H1 (cell line): ENCODE measurements at places on chromosomes 6 and 20. TPM values are rescaled to one million over a fixed set of nuclear protein-coding genes. Genes with fewer than 3 reads are reported as not detected.

- no peak for DNase-seq
Measured at GRCh38 chr6:166511316-166511715, 75.2 kb downstream of the RAMACL start.

- DNase-seq: peak; percentile 60
Measured at GRCh38 chr6:130020073-130020906, 1.9 kb downstream of the L3MBTL3 start.

DNA sequence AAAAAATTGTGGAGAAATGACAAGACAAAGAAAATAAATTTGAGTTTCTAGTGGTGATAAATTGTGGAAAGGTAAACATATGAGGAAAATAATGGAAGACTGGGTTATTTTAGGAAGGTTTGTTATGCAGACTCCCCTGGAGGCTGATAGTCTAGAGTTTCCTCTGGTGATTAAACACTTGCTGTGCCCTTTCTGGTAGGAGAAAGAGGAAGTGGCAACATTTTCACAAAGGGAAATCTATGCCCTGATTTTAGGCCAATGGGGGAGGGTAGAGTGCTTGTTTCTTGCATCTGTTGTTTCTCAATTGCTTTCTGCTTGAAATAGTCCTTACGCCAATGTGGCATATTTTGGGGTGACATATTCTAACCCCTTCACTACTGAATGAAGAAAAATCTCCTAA, 129.1 kb upstream of the DOK5 start:
- DNase-seq: no peak

- no peak for DNase-seq
Measured at GRCh38 chr20:8155812-8156211, 23.7 kb downstream of the PLCB1 start.

GRCh38 chr6:50549026-50549425, 164.3 kb upstream of the TFAP2D start:
- DNase-seq: no peak

- DNase-seq: no peak
Measured at GRCh38 chr20:31604567-31605030, 490 bp upstream of the ID1 start.

DNA sequence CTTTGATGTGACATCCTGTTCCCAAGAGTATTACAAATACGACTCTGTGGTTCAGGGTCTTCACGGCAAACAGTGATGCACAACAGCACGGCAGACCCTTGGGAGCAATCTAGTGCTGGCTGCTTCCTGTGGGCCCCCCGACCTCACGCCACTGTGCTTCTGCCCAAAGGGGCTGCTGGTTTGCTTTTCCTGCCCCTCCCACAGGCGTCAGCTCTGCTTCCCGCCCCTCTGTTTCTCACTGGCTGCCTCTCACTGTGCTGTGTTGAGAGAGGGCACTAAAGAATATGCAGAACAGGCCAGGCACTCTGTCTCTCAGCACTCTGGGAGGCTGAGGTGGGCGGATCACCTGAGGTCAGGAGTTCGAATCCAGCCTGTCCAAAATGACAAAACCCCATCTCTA, 554.5 kb upstream of the AGPAT4 start:
- no peak for DNase-seq

- no peak for DNase-seq
Measured at GRCh38 chr6:17268114-17268513, 13.0 kb upstream of the RBM24 start.

GRCh38 chr6:136809091-136809860, 13.1 kb upstream of the PEX7 start:
- DNase-seq: no peak

GRCh38 chr20:6381887-6382286, 259.1 kb upstream of the FERMT1 start:
- no peak for DNase-seq

- DNase-seq: no peak
Measured at GRCh38 chr20:58227391-58228102, 906 bp downstream of the ANKRD60 start.

DNA sequence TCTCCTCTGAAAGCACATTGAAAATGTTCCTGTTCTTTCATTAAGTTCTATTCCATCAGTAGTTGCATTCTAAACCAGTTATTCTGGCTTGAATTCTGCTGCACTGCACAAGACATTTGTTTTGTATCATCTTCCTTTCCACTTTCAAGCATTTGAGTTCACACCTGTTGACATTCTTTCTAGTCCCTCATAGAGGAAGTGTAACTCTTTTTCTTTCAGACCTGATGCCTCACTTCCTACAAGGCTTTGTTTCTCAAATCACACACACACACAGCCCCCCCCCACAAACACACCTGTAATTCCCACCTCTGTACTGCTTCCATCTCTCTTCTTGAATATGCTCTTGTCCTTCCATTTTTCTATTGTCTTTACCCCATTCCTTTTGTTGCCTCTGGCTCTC, 50.9 kb downstream of the CCN2 start:
- no peak for DNase-seq

DNA sequence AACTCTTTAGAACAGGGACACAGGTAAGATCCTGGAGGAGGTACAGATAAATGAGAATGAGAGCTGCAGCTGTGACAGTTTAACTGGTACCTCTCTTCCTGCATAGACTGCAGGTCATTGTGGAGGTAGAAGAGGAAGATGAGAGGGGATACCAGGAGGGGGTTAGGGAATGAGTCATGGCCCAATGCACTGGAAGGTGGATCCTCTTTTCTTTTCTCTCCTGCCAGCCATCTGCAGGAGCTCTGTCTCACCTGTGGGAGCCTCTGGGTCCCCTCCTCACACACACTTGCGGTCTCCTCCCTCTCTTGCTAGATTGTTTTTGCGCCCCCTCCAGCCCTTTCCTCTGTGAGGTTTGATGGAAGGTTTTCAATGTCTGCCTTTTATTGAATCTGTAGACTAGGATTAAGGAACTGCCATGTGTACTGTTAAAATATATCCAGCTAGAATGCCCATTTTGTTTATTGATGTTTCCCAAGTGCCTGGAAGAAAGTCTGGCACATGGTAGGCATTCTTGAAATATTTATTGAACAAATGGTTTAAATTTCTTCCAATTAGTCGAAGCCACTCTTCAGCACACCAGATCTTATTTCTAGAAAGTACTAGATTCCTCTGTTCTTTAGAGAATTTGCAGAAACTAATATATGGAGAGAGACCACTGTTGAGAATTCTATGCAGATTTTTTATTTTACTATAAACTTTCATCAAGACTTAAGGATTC, 13.0 kb downstream of the C6orf163 start:
- no peak for DNase-seq

- no peak for DNase-seq
Measured at GRCh38 chr20:25196786-25197120, 1.2 kb downstream of the ENTPD6 start.

DNA sequence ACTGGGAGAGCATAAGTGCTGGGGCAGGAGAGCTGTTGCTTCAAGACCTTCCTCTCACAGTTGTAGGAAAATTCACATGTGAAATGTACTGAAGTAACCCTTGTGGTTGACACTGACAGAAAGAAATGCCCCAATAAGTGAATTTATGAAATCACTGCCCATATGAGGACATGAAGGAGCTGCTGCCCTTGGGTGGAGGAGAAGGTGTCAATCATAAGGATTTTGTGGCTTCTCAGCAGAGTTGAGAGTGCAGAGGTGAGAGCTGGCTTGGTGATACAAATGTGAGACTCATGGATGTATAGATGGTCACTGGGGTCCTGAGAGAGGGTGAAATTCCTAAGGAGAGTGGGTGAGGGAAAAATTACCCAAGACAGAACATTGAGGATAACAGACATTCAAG, 33.9 kb upstream of the CMTR1 start:
- DNase-seq: no peak

DNA sequence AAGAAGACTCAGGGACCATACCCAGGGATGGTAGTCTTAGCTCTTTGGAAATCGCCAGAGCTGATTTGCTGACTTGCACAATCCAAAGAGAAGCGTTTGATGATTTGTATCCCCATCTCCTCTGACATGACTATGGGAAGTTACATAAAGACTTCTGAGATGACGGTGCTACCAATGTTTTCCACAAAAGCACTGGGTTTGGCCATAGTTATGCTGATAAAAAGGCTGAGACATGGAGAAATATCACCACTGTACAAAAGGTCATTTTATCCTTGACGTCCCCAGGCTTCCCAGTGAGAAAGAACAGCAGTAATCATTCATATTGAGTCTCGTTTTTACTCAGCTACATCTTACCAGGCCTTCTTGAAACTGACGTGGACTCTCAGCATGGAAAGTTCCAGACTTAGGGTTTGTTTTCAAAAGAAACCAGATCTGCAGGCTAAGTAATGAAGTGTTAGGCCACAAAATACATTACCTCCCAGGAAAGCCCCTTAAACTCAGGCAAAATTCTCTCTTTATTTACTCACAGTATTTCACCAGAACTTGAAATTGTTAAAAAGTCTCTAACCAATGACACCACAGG, 370.3 kb upstream of the JARID2 start:
- DNase-seq: no peak

- DNase-seq: no peak
Measured at GRCh38 chr6:2839195-2839981, 2.3 kb downstream of the SERPINB1 start.

GRCh38 chr6:15464211-15464725, 198.6 kb downstream of the DTNBP1 start:
- peak; percentile 25 for DNase-seq

DNA sequence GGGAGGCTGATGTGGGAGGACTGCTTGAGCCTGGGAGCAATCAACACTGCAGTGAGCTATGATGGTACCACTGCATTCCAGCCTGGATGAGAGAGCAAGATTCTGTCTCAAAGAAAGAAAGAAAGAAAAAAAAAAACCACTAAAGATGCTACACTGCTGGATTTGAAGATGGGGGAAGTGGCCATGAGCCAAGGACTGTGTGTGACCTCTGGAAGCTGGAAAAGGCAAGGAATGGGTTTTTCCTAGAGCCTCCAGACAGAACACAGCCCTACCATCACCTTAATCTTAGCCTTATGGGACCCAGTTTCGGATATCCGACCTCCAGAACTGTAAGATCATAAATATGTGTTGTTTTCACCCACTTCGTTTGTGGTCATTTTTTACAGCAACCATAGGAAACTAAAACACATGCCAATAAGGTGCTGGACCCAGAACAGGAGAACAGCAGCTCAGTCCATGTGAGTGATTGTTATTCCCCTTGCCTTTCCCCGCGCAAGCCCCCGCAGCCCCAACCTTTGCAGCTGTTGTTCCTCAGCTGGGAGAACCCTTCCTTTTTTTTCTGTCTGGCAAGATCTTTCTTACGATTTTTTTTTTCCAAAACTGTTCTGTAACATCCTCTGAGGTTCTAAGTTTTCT, 11.1 kb upstream of the VAPB start:
- no peak for DNase-seq

GRCh38 chr20:33791959-33792597, 19.1 kb upstream of the CHMP4B start:
- peak; percentile 31 for DNase-seq

- no peak for DNase-seq
Measured at GRCh38 chr20:48489046-48489463, 338.7 kb downstream of the PREX1 start.

DNA sequence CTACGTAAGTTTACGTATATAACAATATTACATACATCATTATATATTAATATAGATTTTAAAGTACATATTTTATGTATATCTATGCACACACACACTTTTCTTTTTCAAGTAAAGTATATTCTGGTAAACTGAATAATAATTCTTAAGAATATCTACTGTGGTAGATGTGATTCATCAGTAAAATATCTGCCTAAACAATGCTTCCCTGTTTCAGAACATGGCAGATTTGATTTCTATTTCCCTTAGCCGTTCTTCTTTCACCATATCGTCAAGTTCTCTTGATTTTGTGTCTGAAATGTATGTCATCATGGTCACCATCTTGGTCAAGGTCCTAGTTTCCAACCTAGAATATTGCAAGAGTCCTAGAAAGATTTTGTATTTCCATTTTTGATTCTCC, 195.6 kb downstream of the HDGFL1 start:
- DNase-seq: no peak

DNA sequence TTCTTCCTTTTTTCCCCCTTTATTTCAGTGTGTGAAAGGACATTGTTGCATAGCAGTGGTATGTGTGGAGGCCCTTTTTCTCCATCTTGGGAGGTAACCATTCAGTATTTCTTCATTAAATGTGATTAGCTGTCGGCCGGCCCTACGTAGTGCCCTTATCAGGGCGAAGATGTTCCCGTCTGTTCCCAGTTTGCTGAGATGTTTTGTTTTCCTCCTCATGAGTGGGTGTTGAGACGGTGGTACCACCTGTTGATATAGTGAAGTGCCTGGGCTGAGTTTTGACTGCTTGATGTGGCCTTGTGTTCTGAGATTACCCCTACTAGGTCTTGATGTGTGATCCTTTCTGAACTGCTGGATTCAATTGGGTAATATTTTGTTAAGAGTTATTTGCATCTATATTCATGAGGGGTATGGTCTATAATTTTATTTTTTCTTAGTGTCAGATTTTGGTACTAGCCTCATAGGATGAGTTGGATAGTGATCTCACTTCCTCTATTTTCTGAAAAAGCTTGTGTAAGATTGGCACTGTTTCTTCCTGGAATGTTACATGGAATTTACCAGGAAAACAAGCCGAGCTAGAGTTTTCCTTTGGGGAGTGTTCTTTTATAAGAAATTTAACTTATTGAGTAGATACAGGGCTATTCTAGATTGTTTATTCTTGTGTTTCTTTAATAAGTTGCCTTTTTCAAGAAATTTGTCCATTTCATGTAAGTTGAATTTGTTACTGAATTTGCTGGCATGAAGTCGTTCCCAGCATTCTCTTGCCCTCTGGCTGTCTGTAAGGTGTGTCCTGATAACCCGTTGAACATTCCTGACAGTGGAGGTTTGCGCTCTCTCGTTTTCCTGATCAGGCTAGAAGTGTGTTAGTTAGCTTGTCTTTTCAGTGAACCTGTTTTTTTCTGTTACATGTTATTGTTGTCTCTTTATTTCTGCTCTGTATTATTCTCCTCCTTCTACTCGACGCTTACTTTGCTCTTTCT, 4.3 kb downstream of the MTG2 start:
- no peak for DNase-seq

DNA sequence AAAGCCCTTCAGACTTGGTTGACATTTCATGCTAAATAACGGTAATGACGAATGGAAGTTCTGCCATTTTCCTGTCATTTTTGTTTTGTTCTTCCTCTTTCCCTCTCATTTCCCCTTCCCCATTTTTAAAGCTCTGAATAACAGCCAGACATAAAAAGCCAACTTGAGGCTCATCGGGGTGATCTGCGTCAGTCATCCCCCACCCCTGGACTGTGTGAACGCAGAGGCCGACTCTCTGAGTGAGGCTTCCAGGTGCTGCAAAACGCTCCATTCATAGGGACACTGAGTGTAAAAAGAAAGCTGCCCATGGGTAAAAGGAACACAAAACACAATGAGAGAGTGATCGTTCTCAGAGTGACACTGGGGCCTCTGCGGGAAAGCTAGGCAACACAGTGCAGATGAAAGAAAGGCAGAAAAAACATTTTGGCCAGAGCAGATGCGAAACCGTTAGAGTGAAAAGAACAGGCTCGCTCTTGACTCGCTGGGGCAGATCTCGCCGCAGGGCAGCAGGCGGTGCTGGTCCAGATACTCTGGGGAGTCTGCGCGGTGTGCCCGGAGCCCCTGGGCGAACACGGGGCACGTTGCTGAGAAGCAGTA, 684.8 kb downstream of the QKI start:
- DNase-seq: no peak

GRCh38 chr20:2603816-2604505, 48.5 kb upstream of the NOP56 start:
- DNase-seq: no peak

The SLCO4A1 gene
- total RNA-seq: 18.2 and 18.5 TPM in 2 replicates

The PEX6 gene
- total RNA-seq: 11.7 and 12.5 TPM in 2 replicates

The SLC2A10 gene
- total RNA-seq: 9.7 and 9.9 TPM in 2 replicates

The SRSF6 gene
- total RNA-seq: 165 and 171 TPM in 2 replicates

The MYL9 gene
- 193 TPM in 2 replicates for total RNA-seq

The SYCP2L gene
- total RNA-seq: 3.2 and 4.2 TPM in 2 replicates

The TP53RK gene
- 16.3 TPM in 2 replicates for total RNA-seq

The SRF gene
- 49.0 and 52.7 TPM in 2 replicates for total RNA-seq

The C6orf52 gene
- 1.1 and 1.5 TPM in 2 replicates for total RNA-seq

The SALL4 gene
- 231 and 235 TPM in 2 replicates for total RNA-seq
